Mesendoderm (in vitro differentiated cells): ENCODE measurements at places on chromosomes 16 and 17.
A peak's percentile ranks its signal among the peaks of the same experiment; 100 is the strongest.

GRCh38 chr17:53122966-53123365 is 699.8 kb upstream of the KIF2B start:
- no peak for DNase-seq

DNA sequence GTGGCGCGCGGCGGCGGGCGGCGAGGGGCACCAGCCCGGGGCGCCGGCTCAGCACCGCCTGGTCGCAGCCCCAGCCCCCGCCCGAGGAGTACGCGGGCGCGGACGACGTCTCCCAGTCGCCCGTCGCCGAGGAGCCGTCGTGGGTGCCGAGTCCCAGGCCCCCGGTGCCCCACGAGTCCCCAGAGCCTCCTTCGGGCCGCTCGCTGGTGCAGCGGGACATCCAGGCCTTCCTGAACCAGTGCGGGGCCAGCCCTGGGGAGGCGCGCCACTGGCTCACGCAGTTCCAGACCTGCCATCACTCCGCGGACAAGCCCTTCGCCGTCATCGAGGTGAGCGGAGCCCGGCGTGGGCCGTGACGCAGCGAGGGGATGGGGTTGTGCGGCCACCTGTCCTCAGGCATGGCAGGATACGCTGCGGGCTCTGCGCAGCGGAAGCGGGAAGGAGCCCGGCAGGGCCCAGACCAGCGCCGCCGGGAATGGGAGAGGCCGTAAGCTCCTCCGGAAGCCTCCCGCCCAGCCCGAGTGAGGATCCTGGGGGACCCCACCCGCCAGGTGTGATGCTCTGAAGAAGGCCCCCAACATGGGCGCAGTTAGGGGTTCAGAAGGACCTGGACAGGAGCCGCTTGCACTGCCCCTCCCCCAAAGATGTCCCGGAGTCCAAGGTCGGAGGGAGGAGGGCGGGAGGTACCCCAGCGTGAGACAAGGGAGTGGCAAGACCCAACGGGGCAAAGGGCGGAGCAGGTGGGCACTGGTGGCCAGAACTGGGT is 522 bp downstream of the NAGS start:
- DNase-seq, result peak; percentile 36

GRCh38 chr17:7046127-7046724 is 2.3 kb upstream of the SLC16A11 start:
- DNase-seq, result peak; percentile 78

GRCh38 chr17:64411999-64412771 is 21.5 kb upstream of the PECAM1 start:
- peak; percentile 94 for DNase-seq

GRCh38 chr17:75561927-75562603 is 25.5 kb upstream of the MYO15B start:
- no peak for DNase-seq

- peak; percentile 14 for DNase-seq
Measured at GRCh38 chr16:9772526-9773225, 409.6 kb downstream of the GRIN2A start.

GRCh38 chr17:60091109-60091508 is 12.4 kb upstream of the HEATR6 start:
- no peak for DNase-seq

DNA sequence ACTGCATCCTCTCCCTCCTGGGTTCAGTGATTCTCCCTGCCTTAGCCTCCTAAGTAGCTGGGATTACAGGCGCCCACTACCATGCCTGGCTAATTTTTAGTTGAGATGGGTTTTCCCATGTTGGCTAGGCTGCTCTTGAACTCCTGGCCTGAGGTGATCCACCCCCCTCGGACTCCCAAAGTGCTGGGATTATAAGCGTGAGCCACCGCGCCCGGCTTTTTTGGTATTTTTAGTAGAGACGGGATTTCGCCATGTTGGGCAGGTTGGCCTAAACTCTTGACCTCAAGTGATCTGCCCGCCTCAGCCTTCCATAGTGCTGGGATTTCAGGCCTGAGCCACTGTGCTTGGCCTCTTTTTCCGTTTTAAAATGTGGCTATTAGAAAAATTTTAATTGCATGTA is 343.8 kb upstream of the RBFOX1 start:
- DNase-seq, result no peak

DNA sequence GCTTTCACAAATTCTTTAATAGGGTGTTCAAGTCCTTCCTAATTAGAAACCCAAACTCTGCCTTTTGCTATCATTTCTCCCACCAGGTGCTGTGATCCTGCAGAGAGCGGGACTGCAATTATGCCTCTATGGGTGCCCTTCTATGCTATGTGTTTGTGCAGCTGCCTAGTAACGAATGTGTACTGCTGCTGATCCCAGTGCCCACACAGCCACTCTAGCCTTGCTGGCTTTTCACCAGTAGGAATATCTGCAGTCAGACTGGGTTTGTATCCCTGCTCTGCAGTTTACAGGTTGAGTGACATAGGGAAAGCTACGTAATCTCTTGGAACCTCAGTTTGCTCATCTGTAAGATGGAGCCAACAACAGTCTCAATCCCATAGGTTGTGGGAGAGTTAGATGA is 179.6 kb upstream of the IRX3 start:
- no peak for DNase-seq

GRCh38 chr16:78105517-78105916 is 6.1 kb downstream of the WWOX start:
- DNase-seq, result no peak

GRCh38 chr16:49806446-49806845 is 49.5 kb downstream of the ZNF423 start:
- DNase-seq, result no peak

- DNase-seq, result no peak
Measured at GRCh38 chr17:40526668-40527067, 25.2 kb upstream of the TNS4 start.

DNA sequence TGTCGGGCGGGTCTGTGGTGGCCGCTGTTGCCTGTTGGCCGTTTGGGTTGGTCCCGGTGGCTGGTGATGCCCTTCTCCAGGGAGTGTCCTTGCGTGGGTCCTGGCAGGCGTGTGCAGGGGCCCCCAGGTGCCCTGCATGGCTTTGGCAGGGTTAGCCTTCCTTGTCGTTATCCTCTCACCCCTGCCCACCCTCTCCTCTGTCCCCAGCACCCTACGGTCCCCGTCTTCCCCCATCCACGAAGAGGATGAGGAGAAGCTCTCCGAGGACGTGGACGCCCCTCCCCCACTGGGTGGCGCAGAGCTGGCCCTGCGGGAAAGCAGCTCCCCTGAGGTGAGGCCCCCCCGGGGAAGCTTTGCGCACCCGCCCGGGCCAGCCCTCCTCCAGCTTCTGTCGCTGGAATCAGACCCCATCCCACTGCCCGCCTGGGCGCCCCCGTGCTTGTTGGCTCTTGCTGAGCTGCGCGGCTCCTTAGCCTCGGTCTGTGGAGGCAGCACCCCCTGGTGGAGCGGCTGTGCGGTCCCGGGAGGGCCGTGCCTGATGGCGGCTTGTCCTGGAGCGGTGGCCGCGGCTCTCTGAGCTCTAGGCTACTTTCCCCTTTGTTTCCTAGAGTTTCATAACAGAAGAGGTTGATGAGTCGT is 10.6 kb upstream of the NUDT16L1 start:
- DNase-seq, result peak; percentile 68

GRCh38 chr17:3826191-3826590 is 19.9 kb downstream of the NCBP3 start:
- no peak for DNase-seq

GRCh38 chr17:4436381-4436780 is 2.6 kb downstream of the SPNS3 start:
- no peak for DNase-seq

DNA sequence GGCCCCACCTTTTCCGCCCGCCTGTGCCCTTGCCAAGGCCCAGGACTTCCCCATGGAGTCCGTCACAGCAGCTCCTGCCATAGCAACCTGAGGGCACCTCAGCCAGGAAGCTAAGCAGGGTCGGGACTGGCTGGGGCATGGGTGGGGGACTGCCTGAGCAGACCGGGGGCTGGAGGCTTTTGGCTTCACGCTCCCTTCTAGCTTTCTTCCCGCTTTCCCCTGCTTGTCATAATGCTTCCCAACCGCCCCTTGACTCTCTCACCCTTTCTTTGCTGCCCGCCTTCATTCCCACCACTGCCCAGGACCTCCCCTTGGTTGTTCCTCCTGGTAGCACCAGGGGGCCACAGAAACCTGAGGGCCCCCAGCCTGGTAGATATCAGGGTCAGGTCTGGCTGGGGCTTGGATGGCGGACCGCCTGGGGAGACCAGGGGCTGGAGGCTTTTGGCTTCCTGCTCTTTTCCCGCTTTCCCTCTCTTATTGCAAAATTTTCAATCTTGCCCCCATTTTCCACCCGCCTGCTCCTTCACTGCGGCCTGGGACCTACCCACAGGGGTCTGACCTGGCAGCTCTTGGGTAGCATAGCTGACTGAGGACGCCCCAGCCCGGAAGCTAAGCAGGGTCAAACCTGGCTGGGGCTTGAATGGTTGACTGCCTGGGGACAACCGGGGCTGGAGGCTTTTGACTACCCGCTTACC is 2287.7 kb downstream of the TP53TG3F start:
- no peak for DNase-seq

DNA sequence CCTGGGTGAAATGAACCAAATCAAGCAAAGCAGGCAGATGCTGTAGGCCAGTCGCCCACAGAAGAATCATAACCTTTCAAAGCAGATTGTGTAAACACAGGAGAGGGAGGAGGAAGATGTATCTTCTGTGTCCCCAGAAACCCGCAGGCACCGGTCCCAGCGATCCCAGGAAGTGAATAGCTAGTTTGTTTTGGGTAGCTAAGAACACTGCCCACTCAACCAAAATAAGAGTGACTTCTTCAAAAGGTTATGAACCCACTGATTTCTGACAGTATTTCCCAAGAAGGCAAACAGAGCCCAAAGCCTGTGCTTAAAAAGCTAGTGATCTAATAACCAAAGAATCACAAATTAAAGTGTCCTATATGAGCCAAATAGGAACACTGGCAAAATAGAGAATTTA is 67.8 kb downstream of the GRIN2A start:
- no peak for DNase-seq

GRCh38 chr17:47229535-47230443 is 20.6 kb downstream of the MYL4 start:
- DNase-seq, result peak; percentile 97

GRCh38 chr17:78789149-78789662 is 7.1 kb upstream of the CYTH1 start:
- DNase-seq, result no peak

- DNase-seq, result no peak
Measured at GRCh38 chr17:67574658-67575293, 143.0 kb upstream of the NOL11 start.

- no peak for DNase-seq
Measured at GRCh38 chr16:11217651-11218603, 38.1 kb downstream of the SOCS1 start.
